Astrocyte of the spinal cord (primary cell): ENCODE measurements at places on chromosomes 3 and 15.
A peak's percentile ranks its signal among the peaks of the same experiment; 100 is the strongest.

GRCh38 chr15:39553947-39554693 is 26.8 kb upstream of the THBS1 start:
- no peak for DNase-seq

- no peak for DNase-seq
Measured at GRCh38 chr3:49553324-49553691, 969 bp upstream of the BSN start.

DNA sequence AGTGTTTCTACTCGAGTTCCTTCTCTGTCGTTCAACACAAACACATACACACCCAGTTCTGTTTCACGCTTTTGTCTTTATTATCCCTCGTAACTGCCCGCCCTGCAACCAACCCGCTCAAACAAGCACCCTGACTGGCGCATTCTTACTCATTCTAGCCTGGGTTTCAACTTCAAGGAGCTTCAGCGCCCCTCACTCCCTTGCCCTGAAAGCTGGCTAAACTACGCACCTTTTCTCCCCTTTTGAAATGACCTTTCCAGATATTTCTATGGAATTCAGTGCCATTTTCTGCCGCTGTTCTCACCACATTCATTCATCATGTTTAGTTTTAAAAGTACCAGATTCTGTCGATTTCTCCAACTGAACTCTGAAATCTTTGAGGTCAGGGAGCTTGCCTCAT is 653 bp upstream of the MFSD1 start:
- peak; percentile 27 for DNase-seq

DNA sequence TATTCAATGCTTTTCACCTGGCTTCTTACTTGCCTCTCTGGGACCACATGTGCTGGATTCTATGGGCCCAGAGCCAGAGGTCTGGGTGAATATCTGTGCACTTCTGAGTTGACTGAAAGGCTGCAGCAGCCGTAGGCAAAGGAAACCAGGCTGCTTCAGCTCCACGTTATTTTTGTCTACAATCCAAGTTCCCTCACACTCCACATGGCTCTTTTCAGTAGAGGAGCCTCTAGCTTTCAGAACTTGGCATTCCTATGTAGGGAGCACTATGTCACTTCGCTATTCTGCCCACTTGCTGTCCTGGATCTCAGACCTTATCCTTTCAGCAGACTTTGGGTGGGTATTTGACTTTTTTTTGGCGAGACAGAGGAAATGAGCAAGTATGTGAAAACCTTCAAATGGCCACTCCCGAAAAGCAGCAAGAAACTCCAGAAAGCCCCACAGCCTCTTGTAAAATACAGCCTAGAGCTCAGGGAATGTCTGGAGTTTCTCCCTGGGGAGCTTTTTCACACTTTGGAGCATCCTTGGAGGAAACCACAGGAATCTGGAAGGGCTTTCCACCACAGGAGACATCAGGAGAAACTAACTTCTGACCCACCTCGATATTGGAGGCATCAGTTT is 80.9 kb downstream of the DUT start:
- DNase-seq: peak; percentile 66

- DNase-seq: peak; percentile 89
Measured at GRCh38 chr15:71559098-71559497, 251.3 kb upstream of the NR2E3 start.

GRCh38 chr3:110955301-110955880 is 116.2 kb upstream of the NECTIN3 start:
- peak; percentile 49 for DNase-seq

DNA sequence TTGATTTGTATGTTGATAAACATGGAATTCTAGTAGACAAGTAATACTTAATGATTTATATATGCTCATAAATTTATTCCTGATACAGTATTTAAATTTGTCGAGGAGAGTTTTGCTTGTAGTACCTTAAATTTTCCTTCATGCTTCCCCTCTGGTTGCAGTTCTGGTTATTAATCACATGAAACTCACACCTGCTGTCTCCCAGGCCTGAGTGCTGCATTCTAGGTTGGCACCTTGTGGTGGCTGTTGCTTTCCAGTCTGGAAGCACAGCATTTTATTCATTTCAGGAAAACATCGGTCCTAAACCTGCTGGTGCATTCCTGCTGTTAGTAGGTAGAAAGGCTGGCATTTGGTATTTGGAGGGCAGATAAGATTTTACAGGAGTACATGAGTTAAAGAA is 44.9 kb downstream of the ATP1B3 start:
- DNase-seq: no peak

DNA sequence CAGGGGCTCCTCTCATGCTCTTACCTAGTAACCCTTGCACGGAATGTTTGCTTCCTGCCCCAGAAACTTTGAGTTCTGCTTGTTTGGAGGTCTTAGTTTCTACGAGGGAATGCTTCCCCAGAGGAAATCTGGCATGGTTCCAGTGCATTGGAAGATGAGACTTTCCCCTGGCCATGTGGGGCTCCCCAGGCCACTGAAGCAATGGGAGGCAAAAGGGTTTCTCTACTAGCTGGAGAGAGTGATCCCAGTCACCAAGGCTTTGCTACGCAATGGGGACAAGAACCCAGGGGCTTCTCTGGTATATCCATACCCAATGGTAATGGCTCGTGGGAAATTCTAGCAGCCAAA is 44.2 kb upstream of the RPL32 start:
- no peak for DNase-seq

GRCh38 chr15:77870195-77871065 is 207.1 kb downstream of the TBC1D2B start:
- DNase-seq: peak; percentile 52

GRCh38 chr15:50126072-50126471 is 7.0 kb upstream of the ATP8B4 start:
- no peak for DNase-seq

DNA sequence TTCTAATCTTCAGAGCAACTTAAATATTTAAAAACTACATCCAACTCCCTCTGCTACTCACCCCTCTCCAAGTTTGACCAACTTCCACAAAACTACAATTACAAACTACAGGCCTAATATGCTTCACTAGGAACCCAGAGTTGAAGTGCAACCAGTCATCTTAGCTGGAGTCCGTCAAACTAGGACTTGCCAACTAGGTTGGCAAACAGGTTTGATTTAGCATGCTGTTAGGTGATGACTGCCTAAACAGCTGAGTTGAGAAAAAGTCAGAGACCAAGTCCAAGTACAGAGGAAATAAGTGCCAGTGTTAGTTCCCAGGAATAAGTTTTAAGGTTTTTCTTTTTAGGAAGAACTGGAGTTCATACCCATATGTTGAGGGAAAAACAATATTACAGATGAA is 1109.0 kb downstream of the TUSC7 start:
- DNase-seq: no peak

DNA sequence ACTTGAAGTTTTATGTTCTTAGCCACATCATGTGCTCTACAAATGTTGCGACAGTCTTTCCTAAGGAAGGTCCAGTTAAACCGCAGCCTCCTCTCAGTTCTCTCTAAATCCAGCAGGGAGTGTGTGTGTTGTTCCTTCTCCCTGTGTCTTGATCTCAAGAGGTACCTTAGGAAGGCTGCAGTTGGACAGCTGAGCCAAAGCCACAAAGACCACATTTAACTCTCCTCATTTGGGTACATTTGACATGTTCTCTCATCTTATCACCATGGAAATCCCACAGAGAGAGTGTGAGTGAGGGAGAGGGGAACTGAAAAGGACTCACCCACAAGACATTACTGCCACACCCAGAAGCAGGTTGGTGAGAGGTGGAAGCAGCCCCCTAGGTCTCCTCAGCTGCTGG is 79.5 kb downstream of the CD200R1L start:
- no peak for DNase-seq

- DNase-seq: no peak
Measured at GRCh38 chr3:129648391-129648790, 41.9 kb upstream of the PLXND1 start.

GRCh38 chr3:42685363-42685881 is at the start of gene KLHL40:
KLHL40 (plus strand) TSS chr3:42685537; CDS start chr3:42685619, 82 bp downstream.
- no peak for DNase-seq

DNA sequence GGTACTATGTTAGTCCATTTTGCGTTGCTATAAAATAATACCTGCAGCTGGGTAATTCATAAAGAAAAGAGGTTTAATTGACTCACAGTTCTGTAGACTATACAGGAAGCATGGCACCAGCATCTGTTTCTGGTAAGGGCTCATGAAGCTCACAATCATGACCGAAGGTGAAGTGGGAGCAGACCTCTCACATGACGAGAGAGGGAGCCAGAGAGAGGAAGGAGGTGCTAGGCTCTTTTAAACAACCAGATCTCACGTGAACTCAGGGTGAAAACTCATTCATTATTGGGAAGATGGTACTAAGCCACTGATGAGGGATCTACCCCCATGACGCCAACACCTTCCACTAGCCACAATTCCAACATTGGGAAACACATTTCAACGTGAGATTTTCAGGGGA is 301.7 kb upstream of the MDFIC2 start:
- no peak for DNase-seq

DNA sequence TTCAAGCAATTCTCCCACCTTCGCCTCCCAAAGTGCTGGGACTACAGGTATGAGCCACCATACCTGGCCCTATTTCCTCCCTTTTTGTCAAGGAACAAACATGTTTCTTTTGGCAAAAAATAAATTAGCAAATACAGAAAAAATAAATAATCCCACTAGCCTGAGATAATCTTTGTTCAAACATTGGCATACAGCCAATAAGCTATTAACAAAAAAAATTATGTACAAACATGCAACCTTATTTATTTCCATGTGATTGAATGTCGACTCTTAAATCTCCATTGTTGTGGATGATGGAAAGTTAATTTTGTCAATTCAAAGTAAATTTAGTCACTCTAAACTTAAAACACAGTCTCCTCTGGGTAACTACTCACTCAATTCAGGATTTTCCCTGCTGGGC is 18.3 kb upstream of the IL16 start:
- DNase-seq: no peak

DNA sequence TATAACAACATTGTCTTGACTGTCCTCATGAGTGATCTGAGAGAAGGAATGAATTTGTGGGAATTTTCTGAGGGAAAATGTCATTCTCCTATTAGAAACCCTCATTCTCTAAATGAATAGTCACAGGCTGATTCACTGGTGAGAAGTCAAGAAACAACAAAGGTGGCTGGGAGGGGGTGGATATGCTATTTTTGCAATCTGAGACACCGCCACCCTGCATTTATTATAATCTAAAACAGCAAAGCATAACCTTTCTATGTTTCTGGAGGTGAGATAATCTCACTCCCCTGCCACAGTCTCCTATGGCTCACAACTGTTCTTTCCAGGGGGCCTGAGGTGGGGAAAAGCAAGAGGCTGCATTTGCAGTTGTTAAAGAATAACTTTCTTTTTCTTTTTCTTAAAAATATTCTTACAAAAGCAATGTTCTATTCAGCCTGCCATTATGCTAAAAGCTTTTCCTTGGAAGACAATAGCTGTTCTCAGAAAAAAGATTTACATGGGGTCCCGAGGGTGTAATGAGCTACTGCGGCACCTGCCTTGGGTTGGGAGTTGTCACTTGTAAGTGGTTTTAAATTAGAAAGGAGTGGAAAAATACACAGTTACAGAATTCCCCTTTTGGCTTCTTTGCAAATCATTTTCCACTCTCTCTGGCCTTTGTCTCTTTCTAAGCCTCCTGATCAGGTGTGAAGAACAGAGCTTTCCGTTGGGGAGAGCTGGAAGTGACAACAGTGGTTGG is 220.9 kb downstream of the AGBL1 start:
- DNase-seq: peak; percentile 18

DNA sequence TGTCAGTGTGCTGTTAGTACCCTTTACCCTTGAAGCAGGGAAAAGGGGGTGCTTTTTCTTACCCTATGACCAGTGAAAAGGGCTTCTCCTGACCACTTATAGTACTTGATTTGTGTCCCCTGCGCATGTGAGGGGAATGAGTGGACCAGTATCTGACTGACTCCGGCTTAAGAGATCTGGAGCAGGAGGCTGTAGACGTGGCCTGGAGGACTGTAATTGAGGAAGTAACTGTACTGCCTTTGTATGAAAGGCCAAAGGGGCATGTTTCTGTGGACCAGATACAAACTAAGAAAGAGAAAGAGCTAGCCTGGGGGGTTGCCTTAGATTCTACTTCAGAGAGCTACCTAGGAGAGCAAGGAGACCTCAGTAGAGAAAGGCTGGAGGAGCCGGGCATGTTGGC is 89.9 kb upstream of the TBL1XR1 start:
- DNase-seq: no peak

DNA sequence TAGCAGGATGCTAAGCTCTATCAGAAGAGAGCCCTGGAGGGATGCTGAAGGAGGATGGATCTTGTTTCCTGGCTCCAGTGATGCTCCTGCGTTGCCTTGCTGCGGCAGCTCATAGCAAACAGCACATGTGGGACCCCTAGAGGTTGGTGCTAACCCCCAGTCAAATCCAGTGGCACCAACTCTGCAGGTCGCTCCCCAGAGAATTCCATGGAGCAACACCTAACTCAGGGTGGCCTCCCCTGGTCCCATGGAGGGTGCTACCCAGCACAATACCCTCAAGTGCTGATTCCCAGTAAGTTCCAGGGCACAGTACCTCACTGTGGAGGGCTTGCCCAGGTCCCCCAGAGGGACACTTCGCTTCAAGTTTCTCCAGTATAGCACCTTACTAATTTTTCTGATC is 231.2 kb downstream of the NEK10 start:
- no peak for DNase-seq

GRCh38 chr15:37017031-37017625 is 83.2 kb downstream of the MEIS2 start:
- no peak for DNase-seq

DNA sequence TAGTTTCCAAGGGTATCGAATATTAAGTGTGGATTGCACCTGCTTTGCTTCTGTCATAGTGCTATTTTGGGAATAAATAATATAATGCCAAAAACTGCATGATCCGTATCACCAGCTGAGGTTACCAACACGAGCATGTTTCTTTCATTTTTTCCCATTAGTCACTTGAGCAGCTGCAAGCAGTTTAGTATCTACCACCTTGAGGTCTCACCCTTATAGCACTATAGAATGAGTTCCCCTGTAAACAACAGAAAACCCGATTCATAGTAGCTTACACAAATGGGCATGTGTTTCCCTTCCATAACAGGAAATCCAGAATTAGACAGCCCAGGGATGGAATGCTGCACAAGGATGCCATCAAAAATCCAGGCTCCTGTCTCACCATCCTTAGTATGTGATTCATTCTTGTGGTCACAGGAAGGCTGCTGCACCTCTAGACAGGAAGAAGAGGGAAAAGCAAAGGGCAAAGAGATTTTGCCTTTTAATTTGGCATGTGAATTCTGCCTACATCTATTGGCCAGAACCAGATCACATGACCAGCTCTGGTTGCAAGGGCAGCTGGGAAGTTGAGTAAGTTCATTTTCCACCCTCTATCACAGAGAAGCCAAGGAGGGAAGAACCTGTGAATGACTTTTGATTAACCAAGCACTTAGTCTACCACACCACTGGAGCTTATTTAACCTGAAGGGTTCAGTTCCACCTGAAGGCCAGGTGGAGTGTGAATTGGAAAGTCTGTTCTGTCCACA is 91.3 kb upstream of the SLC25A36 start:
- no peak for DNase-seq

GRCh38 chr3:49500732-49501609 is 30.9 kb downstream of the DAG1 start:
- DNase-seq: peak; percentile 97

DNA sequence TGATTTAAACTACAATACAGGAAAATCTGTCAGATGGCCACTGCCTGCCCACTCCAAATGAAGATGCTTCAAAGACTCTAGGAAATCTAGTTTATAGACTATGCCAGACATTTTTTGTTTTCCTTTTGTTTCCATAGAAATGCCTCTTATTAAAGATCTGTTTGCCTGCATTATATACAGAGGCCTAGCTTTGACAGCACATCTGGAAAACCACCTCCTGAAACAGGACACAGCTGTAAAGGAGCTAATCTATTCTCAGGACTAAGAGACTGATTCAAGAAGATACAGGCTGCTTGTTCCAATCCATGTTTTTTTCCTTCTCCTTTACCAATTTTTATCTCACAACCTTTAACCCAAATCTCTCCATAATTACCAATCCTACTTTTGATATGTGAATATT is 75.3 kb upstream of the STRIT1 start:
- DNase-seq: no peak
